ENCODE measurements at places on chromosomes 2 and 18.
A peak's percentile ranks its signal among the peaks of the same experiment; 100 is the strongest.

- DNase-seq, result no peak
Observed at GRCh38 chr18:49752095-49752457, 61.3 kb downstream of the ACAA2 start.

DNA sequence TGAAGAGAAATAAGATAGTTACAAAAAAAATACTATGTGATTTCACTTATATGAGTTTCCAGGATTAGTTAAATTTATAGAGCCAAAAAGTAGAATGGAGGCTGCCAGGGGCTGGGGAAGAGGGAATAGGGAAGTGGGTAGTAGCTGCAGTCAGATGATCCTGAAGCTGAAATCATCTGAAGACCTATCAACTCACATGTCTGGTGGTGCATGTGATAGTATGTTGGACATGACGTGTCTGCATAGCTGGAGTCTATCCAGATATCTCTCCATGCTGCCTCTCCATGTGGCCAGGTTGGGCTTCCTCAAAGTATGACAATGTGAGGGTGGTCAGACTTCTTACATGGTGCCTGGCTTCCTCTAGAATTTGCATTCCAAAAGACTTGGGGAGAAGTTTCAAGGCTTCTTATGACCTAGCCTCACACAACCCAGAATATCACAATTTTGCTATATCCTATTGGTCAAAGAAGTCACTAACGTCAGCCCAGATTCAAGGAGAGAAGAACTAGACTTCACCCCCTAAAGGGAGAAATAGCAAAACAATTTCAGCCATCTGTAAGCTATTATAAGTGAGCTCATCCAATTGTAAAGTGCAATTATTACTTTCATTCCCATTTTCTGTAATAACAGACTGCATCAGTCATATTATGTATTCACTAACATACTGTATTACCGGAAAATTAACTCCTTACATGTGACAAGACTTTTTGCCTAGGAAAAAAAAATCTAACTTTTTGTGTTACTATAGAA, 14.0 kb upstream of the ZNF396 start:
- DNase-seq, result no peak

GRCh38 chr2:3974765-3975164, 271.4 kb downstream of the DCDC2C start:
- DNase-seq, result no peak

- no peak for DNase-seq
Observed at GRCh38 chr2:18651842-18652774, 62.7 kb upstream of the NT5C1B start.

- no peak for DNase-seq
Observed at GRCh38 chr2:179954026-179954425, 53.1 kb downstream of the CWC22 start.

DNA sequence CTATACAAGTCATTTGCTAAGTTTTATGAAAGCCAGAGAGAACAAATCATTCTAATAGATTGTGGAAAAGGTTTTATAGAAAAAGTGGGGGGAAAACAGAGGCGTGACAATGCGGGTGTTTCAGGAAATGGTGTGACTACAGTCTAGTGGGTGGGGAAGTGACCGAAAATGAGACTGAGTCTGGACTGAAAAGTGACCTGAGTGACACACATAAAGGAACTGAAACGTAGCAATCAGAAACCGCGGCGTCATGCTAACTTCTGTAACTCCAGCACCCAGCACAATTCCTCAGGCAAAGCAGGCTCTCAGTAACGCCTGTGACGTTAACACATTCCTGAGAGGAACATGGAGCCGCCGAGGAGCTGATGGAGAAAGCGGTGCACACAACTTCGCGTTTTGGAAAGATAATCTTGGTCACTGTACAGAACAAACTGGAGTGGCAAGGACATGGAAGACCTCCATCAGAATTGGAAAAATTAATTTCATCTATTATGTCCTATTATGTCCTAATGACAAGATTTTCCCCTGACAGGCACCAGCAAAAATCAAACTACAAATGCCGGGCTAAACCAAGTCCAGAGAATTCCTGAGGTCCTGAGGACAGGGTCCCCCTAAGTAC, 1.4 kb upstream of the CD226 start:
- peak; percentile 69 for DNase-seq

DNA sequence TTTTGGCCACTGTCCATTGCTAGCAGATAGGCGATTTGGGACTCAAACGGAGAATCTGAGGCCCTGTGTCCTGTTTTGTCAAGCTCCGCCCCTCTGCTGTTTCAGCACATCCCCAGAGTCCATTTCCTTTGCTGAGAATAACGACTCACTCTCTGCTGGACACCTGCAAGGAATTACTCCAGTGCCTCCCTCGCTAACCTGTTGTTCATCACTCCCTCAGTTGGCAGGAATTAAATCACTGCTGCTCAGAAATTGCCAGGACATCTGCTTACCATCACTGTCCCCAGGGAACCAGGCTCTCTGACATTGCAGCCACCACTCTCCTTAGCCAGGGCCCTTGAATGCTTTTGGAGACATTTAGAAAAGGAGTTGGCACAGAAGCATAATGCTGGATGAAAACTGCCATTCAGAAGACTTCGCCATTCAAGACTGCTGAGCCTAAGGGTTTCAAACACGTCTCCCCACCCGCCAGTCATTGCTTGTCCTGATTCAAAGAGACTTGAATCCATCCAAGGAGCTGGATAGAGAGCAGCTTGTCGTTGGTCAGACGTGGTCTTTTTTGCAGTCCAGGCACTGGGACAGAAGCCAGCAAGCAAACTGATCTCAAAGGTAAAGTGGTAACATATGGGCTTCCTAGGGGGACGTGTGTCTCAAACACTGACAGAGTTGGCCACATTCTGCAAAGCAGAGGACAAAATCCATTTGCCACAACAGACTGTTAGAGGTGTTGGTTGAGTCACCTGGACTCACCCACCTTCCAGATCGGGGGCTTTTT, 155.3 kb downstream of the UXS1 start:
- DNase-seq, result no peak

DNA sequence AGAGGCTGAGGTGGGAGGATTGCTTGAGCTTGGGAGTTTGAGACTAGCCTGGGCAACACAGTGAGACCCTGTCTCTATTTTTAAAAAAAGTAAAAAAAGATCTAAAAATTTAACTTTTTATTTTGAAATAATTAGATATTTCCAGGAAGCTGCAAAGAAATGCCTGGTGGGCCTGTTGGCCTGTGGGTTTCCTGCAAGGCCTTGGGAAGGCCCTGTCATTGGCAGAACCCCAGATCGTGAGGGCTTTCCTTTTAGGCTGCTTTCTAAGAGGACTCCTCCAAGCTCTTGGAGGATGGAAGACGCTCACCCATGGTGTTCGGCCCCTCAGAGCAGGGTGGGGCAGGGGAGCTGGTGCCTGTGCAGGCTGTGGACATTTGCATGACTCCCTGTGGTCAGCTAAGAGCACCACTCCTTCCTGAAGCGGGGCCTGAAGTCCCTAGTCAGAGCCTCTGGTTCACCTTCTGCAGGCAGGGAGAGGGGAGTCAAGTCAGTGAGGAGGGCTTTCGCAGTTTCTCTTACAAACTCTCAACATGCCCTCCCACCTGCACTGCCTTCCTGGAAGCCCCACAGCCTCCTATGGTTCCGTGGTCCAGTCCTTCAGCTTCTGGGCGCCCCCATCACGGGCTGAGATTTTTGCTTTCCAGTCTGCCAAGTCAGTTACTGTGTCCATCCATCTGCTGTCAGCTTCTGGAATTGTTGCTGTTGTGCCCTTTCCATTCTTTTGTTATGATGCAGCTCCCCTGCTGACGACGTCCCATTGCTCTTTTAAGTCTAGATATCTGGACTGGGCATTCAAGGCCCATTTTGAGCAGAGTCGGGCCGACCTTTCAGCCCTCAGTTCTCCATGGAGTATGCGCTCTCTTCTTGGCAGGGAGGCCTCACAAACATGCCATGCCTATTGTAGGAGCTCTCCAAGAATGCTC, 6.6 kb downstream of the PROC start:
- DNase-seq, result no peak

DNA sequence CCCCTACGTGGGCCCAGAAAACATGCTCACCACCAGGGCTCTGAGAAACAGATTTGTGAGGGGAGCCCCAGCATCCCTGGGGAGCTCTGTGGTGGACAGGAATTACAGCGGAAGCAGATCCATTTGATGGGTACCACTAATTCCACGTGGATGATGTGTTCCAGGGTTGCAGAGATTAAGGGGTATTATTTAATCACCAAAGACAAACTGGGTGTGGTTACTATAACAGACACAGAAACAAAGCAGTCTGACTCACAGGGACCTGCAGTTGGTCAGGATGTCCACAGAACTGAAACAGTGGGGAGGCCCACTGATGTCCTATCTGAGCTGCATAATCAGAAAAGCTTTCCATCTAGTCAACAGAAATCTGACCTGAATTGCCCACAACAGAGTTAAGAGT, 65.8 kb downstream of the PSMG2 start:
- DNase-seq, result no peak

- peak; percentile 77 for DNase-seq
Observed at GRCh38 chr2:20450201-20450999, 3.5 kb downstream of the RHOB start.

All from lung microvascular endothelial cell (primary cell).